ENCODE measurements at places on chromosomes 16 and 17.

DNA sequence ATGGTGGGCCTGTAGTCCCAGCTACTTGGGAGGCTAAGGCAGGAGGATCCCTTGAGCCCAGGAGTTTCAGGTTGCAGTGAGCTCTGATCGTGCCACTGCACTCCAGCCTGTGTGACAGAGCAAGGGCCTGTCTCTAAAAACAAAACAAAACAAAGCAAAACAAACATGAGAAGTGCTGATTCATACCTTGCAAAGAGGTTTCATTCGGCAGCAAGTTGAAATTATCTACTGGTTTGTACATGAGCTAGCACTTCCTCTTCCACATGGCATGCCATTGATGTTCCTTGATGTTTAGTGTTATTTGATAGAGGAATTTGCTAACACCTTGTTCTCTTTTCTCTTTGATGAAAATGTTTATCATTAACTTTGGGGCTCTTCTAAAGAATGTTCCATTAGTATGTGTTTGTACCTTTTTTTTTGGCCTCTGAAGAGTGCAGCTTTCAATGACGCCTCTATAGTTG lies 50.6 kb downstream of the SPECC1 start:
- DNase-seq: no peak

GRCh38 chr17:14744761-14745473 lies 444.0 kb downstream of the HS3ST3B1 start:
- DNase-seq: no peak

DNA sequence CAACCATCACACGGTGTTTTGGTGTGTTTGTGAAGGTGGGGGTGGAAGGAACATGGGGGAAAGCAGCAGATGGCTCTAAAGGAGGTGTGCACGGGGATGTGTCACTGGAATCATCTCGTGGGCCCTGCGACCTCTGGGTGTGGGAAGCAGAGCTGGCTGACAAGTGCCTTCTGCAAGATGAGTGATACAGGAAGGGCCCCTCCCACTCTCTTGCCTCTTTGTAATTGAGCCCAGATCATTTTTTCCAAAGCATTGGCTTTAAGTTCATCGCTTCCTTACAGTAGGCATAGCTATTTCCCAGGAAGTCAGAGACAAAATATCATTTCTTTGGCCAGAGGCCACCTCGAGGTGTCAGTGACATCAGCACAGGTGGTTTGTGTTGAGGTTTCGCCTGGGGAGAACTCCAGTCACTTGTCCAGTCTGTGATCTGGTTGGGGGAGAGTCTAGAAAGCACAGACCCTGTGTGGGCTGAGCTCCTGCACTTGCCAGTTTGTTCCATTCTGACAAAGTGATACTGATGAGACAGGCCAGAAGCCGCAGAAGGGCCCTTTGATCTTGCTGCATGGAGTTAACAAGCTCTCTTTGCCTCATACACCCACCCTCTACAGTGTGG lies 20.6 kb upstream of the SNTB2 start:
- no peak for DNase-seq

GRCh38 chr16:15751940-15752339 lies 101.9 kb downstream of the NDE1 start:
- no peak for DNase-seq

DNA sequence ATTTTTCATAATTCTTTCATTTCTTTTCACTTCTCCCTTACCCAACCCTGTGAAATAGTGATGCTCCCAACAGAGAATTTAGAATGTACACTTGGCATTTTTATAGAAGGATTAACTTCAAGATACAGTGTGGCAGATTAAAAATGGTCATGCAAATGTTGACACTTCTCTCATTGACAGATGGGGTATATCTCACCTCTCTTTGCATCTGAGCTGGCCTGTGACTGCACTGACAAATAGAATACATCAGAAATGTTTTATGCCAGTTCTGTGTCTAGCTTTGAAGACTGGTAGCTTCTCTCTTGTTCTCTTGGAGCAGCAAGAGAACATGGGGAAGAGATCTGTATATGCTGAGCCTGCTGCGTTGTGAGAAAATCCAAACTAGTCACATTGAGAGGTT lies 949.6 kb downstream of the CDH11 start:
- DNase-seq: no peak

DNA sequence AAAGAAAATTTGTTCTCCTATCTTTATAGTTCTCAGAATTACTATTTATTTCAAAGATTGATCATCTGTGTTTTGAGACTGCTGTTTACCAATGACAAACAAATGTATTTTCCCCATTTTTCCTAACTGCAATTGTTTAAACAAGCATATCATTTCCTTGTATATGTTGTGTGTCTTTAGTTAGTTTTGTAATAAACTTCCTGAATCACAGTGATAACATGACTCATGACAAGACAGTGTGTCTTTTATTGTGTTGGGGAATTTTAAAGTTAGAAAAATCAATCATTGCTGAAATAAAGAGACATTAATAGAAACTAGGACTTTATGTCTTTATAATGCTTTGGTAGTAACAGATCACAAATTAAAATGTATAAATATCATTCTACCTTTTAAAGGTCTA lies 348.5 kb downstream of the KCNJ2 start:
- no peak for DNase-seq
